PC-3 (cell line): ENCODE measurements at places on chromosomes 6 and 20.

DNA sequence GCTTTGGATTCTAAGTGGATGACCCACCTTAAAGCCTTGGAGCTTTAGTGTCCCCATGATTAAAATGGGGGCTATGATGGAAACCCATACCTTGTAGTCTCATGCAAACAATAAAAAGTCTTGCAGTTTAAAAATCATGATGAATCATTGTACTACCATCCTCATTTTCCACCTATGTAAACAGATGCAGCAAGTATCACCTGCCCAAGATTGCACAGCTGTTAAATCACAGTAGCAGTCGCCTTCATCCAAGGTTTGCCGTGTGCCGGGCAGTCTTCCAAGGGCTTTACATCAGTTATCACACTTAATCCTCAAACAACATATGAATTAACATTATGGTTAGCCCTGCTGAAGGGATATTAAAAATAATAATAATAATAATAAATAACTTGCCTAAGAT is 210.3 kb downstream of the FOXA2 start:
- peak; percentile 85 for DNase-seq

DNA sequence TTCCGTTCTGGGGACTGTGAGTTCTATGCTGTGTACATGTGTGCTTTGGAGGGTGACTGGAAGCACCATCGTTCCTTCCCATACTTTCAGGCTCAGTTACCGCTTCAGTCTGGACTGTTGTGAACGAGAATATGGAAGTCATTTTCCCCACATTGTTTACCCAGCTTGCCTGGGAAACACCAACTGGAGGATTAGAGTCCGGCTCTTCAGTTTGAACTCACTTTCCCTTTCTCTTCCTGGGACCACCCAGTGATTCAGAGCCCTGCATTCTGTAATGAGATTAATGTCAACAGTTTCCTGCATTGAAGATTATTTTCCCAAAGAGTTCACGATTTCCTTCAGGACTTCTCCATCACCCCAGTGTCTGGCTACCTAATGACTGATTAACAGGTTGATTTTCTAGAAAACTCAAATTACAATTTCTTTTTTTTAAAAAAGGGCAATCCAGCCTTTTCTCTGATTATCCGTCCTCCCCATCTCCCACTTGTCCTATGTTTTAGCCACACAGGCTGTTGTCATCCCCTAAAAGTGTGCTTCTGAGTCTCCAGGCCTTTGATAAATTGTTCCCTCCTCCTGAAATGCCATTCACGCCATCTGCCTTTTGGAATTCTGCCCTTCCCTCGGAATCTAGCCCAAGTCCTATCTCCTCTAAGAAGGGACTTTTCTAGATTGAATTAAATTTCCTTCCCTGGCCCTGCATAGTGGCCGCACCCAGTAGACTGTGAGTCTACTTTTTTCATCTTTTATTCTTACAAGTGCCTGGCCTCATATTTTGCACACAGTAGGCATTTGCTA is 3.3 kb upstream of the TAGAP start:
- no peak for DNase-seq

DNA sequence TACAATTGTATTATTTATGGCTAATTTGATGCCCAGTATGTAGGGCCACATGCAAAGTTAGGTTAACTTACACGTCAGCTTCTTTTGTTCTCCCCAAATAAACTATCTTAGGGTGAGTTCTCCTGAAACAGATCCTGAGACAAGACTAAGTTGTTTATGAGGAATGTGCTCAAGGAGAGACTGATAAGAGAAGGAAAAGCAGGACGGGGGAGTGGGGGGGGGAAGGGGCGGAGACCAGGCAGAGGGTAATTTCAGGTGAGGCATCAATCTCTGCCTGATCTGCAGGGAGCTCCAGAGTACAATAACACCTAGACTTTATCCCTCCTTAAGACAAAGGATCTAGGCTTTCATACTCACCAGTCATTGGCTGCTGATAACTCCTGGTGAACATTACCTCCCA is 220.6 kb upstream of the BTBD3 start:
- DNase-seq, result no peak

DNA sequence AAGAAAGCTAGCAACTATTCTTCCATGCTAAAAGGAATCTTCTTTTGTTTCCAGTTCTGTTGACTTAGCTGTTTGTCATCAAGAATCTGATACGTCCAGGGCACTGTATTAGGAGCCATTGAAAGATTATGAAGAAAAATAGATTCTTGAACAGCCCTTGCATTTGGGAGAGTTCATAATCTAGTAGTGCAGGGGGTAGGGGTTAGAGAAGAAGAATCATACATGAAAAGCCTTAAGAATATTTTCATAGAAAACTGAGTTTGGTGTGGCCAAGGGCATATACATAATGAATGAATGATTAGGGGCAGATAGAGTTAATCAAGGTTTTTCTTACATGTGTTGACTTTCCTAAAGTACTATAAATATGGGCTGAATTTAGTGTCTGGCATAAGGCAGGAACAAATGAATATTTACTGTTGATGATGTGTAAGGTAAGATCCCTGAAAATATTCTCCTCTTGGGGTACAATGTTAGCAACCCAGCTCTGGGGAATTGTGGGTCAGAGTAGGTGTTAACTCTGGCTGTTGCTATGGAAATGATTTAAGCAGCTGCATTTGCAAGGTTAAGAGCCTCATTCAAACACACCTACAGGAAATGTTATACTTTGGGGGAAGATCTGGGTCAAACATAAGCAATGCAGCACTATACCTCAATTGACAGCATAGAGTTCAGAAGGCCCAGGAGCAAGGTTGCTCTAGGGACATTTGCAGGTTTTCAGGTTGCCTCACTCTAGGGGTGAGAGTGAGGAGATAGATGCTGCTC is 667.3 kb upstream of the CITED2 start:
- DNase-seq, result peak; percentile 53

DNA sequence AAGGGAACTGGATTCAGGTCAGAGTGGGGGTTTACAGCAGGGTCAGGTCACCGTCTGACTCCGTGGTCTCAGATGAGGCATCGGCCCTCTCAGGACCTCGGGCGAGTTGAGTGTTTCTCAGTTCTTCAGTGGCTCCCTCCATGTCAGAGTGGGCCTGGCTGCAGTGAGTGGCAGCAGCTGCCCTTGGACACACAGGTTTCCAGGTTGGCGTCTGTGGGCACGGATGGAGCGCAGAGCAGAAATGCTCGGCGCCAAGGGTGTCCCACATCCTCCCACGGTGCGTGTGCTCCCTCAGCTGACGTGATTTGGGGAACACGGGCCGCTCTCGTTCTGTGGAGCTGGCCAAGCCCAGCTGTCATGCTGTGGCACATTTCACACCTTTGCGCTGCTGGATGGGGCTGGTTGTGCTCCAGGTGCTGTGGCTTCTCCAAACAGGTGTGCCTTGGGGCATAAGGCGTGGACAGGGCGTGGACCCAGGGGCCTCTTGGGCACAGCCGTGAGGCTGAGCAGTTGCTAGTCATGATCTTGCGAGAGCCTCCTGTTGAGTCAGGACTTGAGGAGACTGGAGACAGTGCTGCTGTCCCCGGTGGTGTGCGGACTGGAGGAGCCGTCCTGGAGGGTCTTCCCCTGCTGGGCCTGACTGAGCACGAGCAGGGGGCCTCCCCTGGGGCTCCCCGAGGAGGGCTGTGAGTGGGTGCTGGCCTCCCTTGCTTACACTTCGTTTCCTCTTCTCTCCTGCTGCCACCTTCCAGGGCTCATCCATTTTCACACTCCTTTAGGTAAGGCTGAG is 9.5 kb upstream of the DNAJC5 start:
- peak; percentile 59 for DNase-seq

DNA sequence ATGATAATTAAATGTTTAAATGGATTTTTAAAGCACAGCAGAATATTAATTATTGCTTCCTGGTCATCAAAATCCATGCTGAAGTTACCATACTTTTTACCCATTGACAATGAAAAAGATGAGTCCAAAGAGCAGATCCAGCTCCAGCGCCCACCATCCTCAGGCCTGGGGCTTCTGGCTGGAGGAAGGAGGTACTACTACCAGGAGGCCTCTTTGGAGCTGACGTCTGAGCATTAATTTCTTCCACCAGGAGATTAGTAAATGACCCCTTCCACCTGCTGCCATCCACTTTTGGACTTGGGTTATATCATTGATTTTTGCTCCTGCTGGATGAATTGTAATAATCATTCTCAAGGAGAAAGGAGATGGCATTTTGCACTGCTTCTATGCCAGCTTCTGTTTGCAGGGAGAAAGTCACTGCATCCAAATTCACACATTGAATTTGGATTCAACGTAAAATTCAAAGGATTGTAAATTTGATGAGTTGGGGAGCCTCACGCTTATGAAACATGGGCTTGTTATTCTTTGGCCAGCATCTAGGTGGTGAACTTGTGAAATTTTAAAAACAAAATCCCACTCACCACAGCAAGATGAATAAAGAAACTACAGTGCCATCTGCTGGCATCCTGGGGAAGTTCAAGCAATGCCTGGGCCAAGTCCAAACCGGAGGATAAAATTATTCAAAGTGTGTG is 121.8 kb downstream of the SASH1 start:
- DNase-seq, result peak; percentile 79

- DNase-seq, result no peak
These were observed 43.6 kb upstream of the ASCC3 start for GRCh38 chr6:100924534-100925227.

GRCh38 chr6:149079911-149080491 is 237.5 kb upstream of the TAB2 start:
- no peak for DNase-seq

- no peak for DNase-seq
These were observed 4.6 kb downstream of the METTL24 start for GRCh38 chr6:110353457-110354001.

- DNase-seq, result no peak
These were observed 8.6 kb downstream of the TPX2 start for GRCh38 chr20:31747640-31748039.

DNA sequence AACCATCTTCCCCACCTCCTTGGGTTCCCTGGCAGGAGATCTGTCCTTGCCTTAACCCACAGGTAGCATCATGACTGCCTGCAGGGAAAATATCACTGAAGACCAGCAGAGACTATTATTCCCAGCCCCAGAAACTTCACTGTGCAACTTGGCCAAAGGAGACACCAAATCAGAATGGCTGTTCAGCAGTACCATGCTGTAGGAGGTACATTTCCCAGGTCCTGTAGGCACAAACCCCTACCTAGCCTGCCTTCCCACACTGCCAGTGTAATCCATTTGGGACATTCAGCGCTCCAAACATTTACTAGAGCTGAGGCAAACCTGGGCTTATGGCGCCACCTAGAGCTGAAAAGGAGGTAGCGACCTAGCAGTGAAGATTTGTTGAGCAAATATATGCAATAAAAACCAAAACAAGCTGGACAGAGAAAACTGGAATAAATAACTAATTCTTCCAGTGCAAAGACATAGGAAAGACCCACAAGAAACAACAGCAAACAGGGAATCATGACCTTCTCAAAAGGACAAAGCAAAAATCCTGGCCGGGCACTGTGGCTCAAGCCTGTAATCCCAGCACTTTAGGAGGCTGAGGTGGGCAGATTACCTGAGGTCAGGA is 60.3 kb downstream of the VTA1 start:
- peak; percentile 69 for DNase-seq

- no peak for DNase-seq
These were observed 21.6 kb downstream of the TTI1 start for GRCh38 chr20:38011696-38012095.

DNA sequence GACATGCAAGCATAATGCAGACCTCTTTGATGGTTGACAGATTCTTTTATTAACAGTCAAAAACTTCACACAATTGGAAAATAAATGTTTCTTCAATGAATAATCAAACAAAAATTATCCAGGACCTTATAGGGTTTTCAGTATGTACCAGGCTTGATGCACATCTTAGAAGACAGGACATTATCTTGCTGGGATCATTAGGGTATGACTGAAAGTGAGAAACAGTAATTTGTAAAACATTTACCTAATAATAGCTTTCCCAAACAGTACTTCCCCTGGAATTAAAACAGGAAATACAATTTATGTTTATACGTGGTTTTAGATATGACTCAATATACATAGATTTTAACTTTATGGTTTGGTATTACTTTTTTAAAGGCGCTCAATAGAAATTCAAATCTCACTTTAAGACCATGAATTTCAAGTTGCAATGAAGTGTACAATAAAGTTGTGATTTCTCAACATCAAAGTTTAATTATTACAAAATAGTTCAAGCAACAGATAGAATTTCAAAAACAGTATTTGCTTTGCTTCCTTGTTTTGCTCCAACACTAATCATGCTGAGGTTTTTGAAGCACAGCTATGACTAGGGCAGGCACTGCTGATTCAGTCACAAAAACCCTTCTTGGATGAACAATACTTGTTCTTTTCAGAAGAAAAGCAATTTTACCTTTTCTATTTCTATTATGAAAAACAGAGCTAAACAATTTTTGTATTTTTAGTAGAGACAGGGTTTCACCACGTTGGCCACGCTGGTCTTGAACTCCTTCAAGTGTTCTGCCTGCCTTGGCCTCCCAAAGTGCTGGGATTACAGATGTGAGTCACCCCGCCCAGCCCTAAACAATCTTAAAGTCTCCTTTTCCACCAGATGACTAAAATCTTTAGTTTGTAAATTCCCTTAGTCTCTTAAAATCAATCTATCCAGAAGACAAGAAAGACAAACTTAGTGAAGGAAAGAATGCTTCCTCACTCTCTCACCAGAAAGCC is 13.7 kb downstream of the SOD2 start:
- DNase-seq, result peak; percentile 1

- no peak for DNase-seq
These were observed 53.3 kb downstream of the CAP2 start for GRCh38 chr6:17446713-17447112.

DNA sequence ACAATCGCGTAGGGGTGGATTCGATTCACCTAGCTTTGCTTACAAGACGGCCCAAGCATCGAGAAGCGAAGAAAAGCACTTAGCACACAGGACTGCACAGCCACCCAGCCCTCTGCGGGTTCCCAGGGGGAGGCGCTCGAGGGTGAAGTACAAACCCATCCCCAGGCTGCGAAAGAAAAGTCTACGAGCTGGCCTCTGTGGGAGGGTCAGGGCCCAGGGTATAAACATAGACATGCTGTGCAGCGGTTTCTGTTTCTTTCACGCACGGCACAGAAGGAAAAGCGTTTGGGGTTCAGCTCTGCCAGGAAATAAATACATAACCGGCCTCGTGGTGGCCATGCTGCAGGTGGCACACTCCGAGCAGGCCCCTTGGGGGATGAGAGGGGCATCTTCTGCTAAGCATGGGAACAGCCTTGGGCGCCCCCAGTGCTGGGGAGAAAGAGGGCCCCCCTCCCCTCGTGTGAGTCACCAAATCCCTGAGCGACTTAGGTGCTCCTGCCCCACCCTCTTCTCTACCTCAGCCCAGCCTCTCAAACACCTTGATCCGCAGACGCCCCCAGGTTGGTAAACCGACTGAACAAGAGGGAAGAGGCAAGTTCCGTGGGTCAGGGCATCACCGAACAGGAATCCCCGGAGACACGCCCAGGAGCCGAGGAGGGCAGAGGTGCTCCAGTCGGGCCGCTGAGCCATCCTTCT is 91.6 kb upstream of the RIPOR2 start:
- no peak for DNase-seq

- DNase-seq, result no peak
These were observed 27.3 kb downstream of the PAQR8 start for GRCh38 chr6:52389264-52389625.
